Stimulated activated CD8-positive, alpha-beta memory T cell treated with anti-CD3 and anti-CD28 coated beads, Interleukin-4, amount 100 ng/mL, for 4 hours (primary cell): ENCODE measurements at places on chromosomes 7 and 10.

DNA sequence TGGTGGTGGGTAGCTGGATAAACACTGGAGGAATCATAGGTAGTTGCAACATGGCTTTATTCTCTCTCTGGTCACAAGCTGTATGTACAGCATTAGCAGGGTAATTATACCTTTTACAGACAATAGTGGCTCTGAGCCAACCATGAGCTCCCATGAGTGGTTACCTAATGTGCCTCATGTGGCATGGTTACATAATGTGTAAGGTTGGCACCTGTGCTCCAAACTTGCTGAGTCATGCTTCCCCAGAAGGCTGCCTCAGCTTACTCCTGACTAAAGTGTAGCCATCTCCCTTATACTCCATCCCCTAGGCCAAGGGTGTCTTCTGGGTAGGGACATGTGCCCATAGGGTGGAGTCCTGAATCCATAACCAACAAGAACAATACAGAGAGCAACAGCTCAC, 345.3 kb upstream of the SEMA3C start:
- DNase-seq = no peak

- DNase-seq = no peak
Observed at GRCh38 chr10:112950714-112951358, 789 bp downstream of the TCF7L2 start.

GRCh38 chr7:129110258-129110981, 34.1 kb upstream of the TSPAN33 start:
- no peak for DNase-seq

GRCh38 chr10:112141292-112141691, 42.3 kb downstream of the GPAM start:
- no peak for DNase-seq

DNA sequence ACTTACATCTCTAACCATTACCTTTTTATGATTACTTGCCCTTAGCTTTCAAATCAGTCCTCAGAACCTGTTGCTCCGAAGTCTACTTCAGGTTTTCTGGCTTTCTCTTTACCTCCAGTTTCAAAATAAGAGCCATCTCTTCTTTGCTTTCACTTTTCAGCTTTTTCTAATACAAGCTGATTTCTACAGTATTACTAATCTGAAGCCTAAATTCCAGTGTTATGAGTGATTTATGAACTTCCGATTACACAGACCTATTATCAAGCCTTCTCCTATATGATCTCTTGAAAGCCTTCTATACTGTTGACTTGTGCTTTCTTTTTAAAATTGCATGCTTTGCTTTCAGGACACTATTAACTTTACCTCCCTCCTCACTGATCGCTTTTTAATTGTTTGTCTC, 1307.8 kb upstream of the CELF2 start:
- no peak for DNase-seq

DNA sequence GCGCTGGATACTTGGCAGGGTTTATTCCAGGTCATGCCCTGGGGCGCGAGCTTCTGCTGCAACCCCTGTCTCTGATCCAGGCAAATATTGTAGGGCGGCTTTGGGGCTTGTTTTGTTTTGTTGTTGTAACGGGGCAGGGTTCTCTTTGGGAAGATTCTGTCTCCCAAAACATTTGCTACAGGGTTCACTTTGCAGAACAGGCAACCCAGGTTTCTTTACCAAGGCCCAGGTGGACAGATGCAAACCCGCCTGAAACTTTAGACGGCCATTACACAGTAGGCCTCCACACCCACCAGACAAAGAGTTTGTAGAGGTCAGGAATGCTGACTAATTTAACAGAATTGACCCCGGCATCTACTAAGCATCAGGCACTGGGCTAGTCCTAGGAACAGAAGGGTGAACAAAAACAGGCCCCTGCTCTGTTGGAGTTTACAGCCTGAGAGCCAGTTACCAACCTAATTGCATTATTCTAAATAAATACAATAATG, 567 bp upstream of the CDCA7L start:
- no peak for DNase-seq

GRCh38 chr10:104109908-104110662, 11.9 kb upstream of the SFR1 start:
- no peak for DNase-seq

- DNase-seq = no peak
Observed at GRCh38 chr10:96500519-96500918, 13.2 kb downstream of the TLL2 start.

DNA sequence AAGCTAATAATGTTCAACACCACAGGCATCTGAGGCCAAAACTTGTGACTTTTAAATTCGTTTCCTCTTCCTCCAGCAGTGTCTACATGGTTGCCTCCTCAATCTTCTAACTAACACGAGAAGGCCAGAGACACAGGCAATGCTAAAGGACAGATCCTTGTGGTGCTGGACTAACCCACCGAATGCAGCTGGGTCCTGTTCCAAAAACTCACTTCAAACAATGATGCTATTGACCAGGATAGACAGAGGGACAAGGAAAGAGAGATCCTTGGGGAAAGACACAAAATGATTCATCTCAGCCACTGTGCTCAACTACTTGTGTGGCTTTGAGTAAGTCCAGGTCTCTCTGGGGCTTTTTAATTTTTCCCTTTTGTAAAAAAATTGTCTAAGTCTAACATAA, 107.6 kb downstream of the KCNMA1 start:
- no peak for DNase-seq

DNA sequence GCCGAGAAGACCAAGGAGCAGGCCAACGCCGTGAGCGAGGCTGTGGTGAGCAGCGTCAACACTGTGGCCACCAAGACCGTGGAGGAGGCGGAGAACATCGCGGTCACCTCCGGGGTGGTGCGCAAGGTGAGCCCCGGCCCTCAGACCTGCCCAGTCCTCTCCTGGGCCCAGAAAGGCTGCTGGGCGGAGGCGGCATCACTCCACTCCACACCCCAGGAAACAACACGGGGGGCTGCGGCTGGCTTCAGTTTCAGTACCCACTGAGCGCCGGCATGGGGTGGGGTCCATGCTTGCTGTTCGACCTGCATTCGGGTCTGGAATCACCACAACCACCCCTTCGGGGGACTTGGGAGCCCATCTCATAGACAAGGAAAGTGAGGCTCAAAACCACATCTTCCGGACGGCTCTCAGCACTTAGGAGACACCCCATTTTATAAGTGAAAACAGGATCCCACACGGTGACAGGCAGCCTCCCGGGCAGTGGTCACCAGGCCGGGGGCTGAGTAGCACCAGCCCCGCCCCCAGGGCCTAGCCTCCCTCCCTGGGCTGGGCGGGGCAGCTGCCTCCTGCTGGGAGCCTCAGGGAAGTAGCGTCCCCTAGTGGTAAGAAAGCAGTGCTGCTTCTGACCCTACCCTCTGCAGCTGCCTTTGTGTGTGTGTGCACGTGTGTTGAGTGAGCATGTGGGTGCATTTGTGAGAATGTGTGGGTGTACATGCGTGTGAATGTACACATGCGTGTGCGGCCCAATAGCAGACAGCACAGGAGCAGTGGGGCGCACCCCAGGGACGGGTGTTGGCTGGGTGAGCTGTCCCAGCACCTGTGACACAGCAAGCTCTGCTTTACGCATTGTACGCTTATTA, 1.8 kb downstream of the SNCG start:
- no peak for DNase-seq

DNA sequence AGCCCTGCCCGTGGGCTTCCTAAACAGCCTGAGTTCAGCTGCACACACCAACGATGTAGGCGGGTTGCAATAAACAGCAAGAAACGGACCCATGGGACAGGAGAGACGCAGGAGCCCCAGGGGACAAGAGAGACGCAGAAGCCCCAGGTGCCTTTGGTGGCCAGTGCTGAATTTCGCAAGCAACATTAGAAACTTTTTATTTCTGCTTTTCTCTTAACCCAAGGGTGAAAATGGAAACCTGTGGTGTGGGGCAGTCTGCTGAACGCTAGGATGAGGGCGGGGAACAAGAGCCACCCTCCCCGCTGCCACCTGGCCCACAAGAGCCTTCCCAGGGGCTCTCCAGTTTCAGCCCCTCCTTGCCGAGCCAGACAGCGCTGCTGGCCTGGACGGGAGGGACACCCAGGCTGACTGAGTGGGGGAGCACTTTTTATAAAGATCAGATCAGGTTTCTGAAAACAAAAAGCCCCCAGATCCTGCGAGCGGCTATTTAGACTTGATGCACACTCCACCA, 20.0 kb upstream of the GPR146 start:
- DNase-seq = no peak

DNA sequence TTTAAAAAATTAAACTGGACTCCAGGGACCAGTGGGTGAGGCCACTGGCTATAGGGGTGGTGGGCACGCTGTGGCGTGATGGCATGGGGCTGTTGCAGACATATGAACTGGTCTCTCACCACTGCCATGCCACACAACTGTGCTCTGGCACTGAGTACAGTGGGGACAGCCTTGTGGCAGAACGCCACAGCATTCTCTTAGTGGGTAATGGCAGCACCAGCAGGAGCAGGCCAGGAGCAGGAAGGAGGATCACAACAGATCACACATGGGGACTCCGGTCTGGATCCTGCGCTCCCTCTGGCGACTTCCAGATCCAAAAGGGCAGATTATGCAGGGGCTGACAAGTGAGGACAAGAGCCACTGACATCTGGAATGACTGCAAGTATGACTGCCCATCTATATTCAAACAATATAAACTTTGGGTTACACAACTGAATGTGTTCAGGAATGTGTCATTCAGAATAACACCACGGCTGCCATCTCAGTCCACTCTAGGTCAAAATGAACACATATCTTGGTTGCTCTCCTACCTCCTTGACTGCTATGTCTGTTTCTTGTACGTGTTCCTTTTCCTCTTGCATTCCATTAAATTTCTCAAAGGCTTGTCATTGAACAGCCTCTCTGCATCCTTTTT, 176.0 kb downstream of the KMT2E start:
- no peak for DNase-seq

- no peak for DNase-seq
Observed at GRCh38 chr10:105187243-105187642, 546.2 kb downstream of the SORCS3 start.

DNA sequence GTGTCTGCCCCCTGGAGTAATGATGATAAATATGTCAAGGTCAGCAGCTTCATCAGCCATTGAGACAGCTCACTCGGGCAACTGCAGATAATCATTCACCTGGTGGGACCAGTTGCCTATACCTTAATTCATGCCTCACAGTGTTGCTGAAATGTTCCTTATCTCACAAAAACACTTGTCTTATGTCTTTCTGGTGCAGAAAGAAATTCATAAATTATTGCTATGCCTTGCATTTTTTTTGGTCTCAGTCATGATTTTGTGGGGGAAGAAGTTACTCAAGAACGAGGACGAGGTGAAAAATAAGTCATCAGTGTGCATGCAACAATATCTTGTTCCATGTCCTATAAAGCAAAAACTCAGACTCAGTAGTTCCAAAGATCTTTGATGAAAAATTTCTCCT, 16.0 kb downstream of the TRIL start:
- no peak for DNase-seq

- DNase-seq = no peak
Observed at GRCh38 chr7:70790215-70791073, 341.5 kb upstream of the GALNT17 start.

DNA sequence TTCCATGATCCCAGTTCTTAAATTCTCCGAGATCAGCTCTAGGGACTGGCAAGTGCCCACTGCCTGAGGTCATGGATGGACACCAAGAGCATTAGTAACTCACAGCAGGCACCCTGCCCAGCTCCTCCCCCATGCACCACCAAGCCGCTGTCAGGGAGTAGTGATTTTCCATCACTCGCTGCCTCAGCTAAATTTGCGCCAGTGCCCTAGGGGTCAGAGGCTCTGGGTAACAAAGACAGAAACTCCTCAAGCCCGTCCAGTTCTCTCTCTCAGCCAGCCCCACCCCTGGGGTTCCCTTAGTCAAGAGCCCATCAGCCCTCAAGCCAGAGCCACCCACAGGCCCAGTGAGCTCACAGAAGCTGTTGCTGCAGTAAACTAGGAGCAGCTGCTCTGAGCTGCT, 30.0 kb downstream of the PAX2 start:
- no peak for DNase-seq

GRCh38 chr7:137903382-137904169, 56.8 kb upstream of the DGKI start:
- peak; percentile 39 for DNase-seq

- no peak for DNase-seq
Observed at GRCh38 chr7:3083350-3083749, 39.7 kb upstream of the CARD11 start.

DNA sequence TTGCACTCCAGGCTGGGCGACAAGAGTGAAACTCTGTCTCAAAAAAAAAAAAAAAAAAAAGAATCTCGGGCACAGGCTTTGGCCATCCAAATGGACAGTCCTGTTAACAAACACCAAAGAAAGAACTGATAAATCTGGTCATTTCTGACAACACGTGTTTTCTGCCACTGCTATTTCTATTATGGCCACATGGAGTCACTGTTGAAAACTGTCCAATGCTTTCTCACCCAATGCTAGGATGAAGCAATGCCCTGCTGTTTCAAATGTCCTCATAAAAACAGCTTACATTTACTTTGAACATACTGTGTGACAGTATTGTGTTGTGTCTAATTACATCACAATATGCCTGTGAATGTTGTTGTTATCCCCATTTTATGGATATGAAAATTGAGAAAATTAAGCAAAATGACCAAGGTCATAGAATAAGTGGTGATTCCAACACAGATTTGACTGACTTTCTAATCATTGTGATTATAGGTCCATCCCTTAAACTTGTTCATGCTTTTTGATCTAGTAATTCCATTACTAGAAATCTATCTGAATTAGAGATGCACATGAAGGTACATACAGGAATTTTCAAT, 19.9 kb upstream of the MAP3K8 start:
- DNase-seq = no peak

- DNase-seq = no peak
Observed at GRCh38 chr10:46227571-46227935, 59.2 kb upstream of the ANTXRL start.

DNA sequence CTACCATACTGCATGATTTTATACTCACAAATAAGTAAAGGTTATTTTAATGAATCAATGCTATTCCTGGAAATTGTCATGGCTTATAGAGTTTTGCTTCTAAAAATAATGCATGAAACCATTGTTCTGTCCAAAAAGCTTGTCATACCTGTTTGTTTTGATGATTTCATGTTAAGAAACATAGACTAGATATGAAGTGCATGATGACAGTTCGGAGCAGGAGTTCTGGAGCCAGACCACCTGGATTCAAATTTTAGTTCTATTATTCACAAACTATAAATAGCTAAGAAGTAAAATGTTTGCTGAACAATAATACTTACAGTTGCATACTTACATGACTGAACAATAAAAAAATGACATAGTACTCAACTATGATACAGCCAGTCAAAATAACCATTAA, 107.0 kb upstream of the AKR1E2 start:
- no peak for DNase-seq

GRCh38 chr7:30561389-30561788, 33.3 kb upstream of the GARS1 start:
- no peak for DNase-seq

- no peak for DNase-seq
Observed at GRCh38 chr10:110914431-110914830, 4.5 kb downstream of the BBIP1 start.

DNA sequence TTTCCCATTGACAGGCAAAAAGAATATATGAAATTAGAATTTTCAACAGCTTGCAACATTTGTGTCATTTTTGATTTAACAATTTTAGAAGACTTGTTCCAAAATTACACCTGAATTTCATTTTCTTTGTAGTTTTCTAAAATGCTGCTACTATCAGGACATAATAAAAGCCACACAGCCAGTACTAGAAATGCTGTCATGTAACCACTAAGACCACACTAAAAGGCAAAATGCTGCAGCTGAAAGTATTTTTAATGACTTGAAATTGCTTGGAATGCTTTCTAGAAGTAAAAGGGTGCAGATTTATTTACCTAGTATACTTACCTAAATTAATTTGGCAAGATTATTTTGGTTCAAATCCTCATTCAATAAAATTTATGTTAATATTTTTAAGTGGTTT, 470.1 kb downstream of the GFRA1 start:
- no peak for DNase-seq

GRCh38 chr7:102272075-102272916, 14.4 kb upstream of the SH2B2 start:
- peak; percentile 62 for DNase-seq
